ENCODE measurements at places on chromosomes 13 and 19.

DNA sequence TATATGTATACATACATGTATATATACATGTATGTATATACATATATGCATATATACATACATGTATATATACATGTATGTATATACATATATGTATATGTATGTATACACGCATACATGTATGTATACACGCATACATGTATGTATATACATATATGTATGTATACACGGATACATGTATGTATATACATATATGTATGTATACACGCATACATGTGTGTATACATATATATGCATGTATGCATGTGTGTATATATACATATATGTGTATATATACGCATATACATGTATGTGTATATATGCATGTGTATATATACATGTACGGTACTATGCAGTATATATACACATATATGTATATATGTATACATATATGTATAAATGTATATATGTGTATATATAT is 2.6 kb upstream of the NCR1 start:
- no peak for DNase-seq

DNA sequence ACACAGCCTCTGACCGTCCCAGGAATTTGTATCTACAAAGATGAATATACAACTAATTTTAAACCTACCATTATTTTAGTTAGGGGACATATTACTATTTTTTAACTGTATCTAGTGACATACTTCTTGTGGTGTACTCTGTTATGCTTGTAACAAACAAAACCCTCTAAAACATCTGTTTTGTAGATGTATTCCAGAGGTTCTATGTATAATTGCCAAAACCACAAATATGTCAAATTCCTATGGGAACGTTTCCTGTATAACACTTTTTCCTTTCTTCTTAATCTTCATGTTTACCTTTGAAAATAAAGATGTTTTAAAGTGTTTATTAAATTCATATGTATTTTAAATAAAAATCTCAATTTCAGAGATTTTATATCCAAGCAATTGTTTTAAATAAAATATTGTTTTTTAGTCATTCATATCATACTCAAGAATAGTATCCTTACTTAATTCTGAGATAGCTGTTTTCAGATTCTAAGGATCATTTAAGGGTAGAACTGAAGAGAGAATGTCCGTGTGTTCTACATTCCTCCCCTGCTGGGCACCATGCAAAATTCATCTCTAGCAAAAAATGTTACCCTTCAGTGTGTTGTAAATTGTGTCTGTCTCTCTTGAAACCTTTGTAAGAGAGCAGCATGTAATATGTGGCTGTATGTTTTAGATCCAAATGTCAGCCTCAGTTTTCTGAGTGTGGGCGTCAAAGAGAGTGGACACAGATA is 1327.7 kb downstream of the EFNB2 start:
- no peak for DNase-seq

DNA sequence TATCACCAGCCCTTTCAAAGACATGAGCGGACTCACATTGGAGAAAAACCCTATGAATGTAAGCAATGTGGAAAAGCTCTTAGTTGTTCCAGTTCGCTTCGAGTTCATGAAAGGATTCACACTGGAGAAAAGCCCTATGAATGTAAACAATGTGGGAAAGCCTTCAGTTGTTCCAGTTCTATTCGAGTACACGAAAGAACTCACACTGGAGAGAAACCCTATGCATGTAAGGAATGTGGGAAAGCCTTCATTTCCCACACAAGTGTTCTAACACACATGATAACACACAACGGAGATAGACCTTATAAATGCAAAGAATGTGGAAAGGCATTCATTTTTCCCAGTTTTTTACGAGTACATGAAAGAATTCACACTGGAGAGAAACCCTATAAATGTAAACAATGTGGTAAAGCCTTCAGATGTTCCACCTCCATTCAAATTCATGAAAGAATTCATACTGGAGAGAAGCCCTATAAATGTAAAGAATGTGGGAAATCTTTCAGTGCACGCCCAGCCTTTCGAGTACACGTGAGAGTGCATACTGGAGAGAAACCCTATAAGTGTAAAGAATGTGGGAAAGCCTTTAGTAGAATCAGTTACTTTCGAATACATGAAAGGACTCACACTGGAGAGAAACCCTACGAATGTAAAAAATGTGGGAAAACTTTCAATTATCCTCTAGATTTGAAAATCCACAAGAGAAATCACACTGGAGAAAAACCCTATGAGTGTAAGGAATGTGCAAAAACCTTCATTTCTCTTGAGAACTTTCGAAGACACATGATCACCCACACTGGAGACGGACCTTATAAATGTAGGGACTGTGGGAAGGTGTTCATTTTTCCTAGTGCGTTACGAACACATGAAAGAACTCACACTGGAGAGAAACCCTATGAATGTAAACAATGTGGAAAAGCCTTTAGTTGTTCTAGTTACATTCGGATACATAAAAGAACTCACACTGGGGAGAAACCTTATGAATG is 17.6 kb downstream of the ZNF791 start:
- DNase-seq = no peak

DNA sequence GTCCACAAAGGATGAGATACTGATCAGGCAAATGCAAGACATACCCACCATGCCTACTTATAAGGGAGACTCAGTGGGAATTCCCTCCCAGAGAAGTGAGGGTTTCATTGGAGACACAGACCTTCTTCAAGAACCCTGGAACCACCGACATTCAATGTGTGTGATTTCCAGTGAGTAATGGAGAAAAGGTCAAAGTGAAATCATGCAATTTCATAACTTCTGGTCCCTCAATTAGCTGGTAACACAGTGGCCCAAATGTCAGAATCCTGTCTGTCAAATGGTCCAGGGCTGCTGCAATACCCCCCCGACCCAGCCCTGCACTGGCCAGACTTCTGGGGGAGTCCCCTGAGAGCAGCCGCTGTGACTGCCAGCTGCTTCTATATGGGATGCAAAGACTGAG is 4.7 kb upstream of the METTL21C start:
- no peak for DNase-seq

DNA sequence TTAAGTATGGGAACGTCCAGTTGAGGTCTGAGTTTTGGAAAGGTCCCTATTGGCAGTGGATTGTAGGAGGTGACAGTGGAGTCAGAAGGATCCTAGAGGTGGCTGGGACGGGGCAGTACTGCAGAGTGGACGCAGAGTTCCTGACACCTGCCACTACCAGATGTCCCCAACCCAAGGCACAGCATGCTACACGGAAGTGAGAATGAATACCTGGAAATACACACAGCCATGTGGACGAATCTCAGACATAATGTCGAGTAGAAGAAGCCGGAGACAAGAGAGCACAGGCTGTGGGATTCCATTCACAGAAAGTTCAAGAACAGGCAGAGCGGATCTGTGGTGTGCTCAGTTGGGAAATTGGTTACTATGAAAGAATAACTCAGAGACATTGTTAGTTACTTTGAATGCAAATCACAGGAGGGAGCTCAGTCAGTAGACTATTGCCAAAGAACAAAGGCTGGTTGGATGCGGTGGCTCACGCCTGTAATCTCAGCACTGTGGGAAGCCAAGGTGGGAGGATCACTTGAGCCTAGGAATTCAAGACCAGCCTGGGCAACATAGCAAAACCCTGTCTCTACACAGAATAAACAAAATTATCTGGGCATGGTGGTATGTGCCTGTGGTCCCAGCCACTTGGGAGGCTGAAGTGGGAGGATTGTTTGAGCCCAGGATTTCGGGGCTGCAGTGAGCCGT is 37.4 kb downstream of the RYR1 start:
- no peak for DNase-seq

GRCh38 chr13:112876305-112877000 is 92.6 kb upstream of the MCF2L start:
- peak; percentile 46 for DNase-seq

- DNase-seq = no peak
Observed at GRCh38 chr13:48260970-48261369, 28.0 kb downstream of the ITM2B start.

- DNase-seq = peak; percentile 73
Observed at GRCh38 chr19:11435833-11436313, 438 bp downstream of the PRKCSH start.

GRCh38 chr19:478976-479375 is 17.3 kb upstream of the MADCAM1 start:
- no peak for DNase-seq

DNA sequence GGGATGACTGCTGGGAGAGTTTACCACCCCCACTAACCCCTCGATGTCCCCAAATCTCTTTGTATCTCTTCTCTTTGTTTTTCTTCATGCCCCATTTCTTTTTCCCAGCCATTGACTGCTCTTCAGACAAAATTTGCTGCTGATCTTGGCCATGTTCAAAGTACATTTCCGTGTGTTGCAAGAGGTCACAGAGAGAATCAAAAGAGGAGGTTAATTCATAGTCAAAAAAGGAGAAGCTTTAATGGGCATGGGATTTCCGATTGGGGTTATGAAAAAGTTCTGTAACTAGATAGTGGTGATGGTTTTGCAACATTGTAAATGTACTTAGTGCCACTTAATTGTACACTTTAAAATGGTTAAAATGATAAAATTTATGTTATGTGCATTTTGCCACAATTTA is 121.1 kb downstream of the FLT1 start:
- DNase-seq = no peak

DNA sequence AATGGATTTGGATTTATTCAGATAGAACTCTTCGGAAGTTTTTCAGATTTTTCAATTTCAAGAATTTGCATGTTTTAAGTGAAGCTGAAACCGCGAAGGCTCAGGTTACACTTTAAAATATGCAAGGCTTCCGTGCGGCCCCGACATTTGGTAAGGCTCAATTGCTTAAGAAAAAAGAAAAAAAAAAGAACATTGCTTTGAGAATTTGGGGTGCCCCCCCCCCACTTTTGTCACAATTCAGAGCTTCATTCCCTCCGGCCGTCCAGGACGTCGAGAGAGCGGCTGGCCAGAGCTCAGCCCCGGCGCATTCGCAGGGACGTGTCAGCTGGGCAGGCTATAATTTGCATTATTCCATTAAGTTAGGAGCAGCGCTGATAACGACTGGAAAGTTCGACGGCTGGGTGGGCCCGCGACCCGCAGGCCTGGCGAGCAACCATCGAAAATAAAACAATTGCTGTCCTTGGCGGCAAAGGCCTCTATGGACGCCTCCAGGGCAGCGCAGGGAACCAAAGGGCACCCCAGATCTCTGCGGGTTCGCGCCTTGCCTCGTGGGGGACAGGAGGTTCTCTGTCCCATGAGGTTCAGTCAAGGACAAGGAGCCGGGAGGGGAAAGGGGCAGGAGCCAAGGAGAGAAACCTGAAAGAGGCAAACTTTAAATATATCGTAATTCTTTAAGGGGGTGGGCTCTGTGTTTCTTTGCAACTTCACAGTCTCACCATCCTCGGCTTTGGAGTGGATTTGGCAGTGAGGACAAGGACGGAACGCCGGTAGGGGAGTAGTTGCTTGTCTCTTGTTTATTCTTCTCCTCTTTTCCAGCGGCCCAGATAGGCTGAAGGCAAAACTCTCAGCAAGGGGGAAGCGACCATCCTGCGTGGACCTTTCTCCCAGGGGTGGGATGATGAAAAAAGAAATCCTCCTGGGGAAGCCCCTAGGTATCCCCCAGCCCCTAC is 7.0 kb downstream of the SOX21 start:
- no peak for DNase-seq

All from activated effector memory CD4-positive, alpha-beta T cell treated with anti-CD3 and anti-CD28 coated beads, Interleukin-2, amount 50 U/mL, for 16 hours (primary cell).